NCI-H2081 treated with DMSO at 0.1 percent for 48 hours (cell line): ENCODE measurements at places on chromosomes 5 and 9.

GRCh38 chr5:89204756-89205155, 321.8 kb upstream of the MEF2C start:
- no peak for DNase-seq

GRCh38 chr5:58505502-58505901, 14.3 kb downstream of the GAPT start:
- DNase-seq, result no peak

DNA sequence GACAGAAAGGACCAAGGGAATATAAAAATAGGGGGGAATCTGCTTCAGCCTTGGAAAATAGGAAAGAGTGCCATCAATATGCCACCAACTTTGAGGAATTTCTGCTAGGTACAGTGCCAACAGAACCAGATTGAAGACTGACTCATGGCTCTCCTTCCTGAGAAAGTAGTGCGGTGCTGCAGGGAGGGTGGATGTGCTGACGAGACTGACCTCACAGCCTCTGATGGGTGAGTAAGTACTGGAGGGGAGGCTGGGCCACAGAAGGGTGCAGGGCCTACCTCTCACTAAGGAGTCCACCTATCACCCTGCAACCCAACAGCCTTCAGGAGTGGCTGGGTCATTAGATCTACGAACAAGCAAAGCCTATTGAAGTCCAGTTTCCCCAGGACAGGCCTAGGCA, 187.6 kb downstream of the GABBR2 start:
- no peak for DNase-seq

DNA sequence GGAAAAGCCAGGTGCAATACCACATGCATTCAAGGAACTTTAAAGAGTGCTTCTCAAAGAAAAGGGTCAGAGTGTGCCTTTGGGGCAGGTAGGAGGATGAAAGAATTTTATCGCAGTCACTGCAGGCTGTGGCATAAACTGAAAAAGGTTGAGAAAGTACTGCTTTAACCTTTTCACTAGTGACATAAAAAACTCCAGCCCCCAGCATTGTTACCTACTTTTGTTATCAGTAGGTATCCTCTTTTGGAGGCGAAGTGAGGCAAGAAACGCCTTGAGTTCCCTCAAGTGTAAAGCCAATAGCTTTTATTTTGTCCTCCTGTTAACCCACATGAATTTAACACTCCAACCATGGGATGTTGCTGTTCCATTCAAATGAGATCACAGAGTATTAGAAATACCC, 64.7 kb upstream of the CHD1 start:
- no peak for DNase-seq
